ENCODE measurements at places on chromosomes 1 and 21.

- no peak for DNase-seq
Observed at GRCh38 chr1:14067036-14067435, 367.0 kb downstream of the PRDM2 start.

DNA sequence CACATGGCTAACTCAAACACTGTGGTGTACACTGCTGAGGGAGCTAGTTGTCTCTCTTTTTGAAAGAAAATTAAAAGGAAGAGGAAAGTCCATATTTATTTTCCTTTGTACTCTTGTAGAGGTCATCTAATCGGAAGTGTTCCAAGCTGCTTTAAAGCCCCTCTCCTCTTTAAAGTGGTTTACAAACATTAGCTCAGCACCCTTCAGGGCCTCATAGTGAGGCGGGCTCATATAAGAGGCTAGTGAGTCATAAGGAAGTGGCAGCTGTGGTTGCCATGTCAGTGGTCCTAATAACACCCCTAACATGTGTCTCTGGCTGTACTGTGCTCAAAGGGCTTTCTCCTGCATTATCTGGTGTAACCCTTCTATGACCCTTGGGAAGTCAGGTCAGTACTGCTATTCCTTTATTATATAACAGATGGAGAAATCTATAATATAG is 104.4 kb upstream of the SERBP1 start:
- no peak for DNase-seq

DNA sequence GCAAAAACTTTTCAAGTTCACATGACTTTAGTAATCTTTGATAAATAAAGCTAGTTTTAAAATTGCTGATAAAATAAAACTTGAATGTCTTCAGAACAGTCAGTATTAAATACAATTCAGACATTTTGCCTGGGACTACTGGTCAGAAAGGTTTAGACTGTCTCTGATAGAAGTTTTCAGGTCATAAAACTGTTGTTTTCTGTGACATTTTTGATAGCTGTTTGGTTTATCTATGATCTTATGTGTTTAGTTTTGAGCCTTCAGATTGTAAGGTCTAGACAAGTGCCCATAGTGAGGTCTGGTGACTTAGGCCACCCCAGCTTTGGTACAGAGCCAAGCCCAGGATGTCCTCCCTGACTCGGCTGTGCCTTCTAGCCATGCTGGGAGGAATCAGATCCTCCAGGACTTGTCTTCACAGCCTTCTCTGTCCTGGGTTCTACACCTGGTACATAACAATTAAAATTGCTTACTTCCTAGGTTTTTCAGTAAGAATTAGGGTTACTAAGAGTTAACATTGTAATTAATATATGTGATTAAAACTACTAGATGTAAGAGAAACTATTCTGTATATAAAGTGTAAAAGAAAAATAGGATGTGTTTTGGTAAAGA is 15.1 kb upstream of the DNAH14 start:
- no peak for DNase-seq

DNA sequence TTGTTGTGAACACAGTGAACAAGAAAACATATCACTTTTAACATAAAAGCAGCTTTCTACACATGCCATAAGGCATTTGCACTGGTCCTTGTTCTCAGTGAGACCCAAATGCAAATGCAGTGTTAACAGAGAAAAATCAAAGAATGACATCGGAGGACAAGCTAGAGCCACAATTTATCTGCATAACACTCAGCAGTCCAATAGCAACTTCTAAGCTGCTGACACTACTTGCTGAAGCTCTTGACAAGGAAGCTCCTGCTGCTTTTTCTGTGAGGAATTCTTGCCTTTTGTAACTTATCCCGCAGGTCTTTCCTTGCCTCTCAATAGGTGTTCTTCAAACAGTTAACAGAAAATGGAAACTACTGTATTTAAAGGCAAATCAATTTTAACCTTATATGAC is 34.7 kb downstream of the USH2A start:
- DNase-seq, result no peak

DNA sequence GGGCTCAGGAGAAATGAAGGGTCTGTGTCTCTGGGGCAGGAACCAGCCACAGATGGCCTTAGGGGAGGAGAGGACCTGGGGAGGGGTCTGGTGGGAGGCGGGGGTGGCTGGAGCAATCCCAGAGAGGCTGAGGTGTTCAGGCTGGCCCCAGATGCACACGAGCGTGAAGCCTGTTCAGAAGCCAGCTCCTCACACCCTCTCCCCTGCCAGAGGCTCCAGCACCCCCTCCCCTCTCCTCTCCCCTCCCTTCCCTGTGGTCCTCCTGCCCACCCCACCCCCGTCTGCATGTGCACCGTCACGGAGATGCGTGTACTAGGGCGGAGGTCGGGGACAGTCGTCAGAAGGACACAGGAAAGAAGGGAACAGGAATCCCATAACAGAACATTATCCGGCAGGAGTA is 115.0 kb upstream of the COL6A1 start:
- no peak for DNase-seq

- DNase-seq, result no peak
Observed at GRCh38 chr1:147238925-147239820, 3.3 kb upstream of the CHD1L start.

GRCh38 chr1:119556423-119556822 is 49.4 kb downstream of the HSD3B1 start:
- no peak for DNase-seq

DNA sequence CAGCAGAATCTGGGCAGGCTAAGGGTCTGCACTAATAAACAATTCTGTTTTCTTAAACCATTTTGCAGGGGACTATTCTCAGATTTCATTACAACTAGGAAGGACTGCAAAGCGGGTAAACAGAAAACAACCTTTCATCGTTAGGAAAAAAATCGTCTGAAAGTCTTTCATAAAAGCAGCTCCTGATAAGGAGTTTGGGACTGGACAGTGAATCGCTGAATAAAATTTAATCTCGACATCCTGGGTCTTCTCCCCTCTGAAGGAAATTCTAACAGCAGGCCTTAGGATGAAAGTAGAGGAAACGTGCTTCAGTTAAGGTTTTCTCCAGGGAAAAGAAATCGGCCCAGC is 471 bp upstream of the MTF2 start:
- DNase-seq, result no peak

- DNase-seq, result no peak
Observed at GRCh38 chr1:113684153-113684541, 75.1 kb downstream of the PHTF1 start.

- no peak for DNase-seq
Observed at GRCh38 chr1:43520100-43520778, 10.4 kb upstream of the PTPRF start.

DNA sequence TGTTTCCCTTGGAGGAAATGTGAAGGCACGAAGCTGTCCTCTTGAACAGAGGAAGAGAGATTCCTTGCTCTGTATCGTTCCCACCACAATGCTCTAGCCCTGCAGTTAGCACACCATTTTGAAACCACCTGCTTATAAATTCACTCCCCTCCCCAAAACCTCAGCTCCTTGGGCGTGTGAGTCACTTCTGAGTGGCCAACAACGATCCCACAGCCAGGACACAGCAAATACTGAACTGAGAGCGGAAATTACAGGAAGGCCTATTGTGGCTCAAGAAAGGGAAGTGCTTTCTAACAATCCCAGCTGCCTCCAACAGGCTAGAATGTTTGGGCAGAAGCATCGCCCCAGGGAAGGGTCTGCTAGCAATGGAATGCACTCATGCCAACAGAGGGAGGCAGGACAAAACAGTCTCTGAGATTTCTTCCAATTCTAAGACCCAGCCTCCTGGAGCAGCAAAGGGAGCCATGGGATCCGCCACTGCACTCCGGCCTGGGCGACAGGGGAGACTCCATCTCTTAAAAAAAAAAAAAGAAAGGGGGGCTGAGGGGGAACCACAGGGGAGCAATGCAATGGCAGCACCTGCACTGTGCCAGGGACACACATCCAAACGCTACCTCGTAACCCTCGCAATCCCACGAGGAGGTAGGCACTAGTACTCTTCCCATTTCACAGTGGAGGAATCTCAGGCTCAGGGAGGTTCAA is 1.9 kb downstream of the TMEM53 start:
- DNase-seq, result no peak

DNA sequence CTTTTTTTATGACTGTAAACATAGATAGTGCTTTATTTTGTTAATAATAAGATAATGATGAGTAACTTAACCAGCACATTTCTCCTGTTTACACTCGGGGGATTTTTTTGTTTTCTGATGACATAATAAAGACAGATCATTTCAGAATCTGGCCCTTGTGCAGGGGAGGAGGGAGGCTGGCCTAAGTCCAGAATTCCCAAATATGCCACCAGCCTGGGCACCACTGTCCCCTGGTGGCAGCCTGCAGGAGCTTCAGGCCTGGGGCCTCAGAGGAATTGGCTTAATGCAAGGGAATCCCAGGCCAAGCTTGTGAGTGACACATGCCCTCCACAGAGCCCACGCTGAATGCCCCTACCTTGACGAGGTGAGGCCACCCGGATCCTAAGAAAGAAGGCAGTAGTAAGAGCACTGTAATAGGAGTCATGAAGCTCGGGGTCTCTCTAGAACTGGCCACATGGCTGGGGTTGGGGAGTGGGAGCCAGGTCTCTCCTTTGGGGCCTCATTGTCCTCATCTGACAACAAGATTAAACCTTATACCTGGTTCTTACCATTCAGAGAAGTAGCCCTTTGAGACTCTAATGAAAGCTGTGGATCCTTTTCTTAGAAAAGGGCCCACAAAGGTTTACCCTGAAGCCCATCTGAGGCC is 24.1 kb downstream of the ETNK2 start:
- peak; percentile 77 for DNase-seq

DNA sequence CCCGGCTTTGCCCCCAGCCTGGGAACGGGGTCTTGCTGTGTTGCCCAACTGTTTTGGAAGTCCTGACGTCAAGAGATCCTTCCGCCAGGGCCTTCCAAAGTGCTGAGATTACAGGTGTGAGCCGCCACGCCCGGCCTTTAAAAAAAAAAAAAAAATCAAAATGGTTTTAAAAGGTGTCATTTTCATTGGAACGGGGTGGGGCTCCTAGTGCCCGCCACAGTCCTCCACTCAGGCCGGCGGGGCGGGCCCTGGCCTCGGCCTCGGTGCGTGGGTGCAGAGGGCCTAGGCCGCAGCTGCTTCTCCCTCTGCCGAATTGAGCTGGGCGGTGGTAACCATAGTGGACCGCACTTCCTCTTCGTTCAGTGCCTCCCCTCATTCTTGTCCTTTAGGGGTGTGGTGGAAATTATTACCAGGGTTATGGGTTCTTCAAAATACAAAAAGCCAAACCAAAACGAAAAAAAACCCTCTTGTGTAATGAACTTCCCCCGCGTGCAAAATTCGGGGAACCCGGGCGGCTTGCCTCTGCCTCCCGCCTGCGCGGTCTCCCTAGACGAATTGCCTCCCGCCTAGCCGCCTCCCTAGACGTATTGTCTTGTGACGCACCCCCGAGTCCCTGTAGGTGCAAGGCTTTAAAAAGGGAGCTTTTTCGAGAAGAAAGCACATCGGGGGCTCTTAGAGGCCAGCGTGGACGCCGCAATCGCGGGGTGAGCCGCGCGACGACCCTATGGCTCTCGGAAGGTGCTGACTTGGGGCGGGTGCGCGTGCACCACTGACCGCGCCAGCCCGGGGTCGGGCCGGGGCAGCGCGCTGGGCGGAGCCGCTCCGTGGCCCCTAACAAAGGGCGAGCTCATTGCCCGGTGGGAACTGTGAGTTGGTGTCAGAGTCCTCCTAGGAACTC is 10.5 kb upstream of the SPEN start:
- no peak for DNase-seq

GRCh38 chr1:45883658-45884057 is 80.2 kb downstream of the MAST2 start:
- no peak for DNase-seq

DNA sequence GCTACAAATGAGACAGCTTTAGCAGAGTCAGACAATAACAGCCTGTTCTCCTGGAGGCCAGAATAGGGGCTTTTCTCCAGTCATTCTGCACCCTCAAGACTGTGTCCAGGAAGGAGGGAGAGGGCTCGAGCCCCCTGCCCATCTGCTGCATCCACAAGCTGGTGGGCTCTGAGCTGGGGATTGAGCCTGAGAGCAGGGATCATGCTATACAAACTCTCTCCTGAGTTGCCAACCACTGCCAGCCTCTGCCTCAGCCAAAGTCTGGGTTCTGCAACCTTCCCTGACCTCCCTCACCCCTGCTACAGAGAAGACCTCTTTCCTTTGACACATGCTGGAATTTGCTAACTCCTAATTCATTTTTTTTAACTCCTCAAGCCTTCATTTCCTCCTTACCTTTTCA is 14.8 kb upstream of the PPM1J start:
- no peak for DNase-seq

GRCh38 chr1:244150071-244150470 is 99.0 kb downstream of the ZBTB18 start:
- no peak for DNase-seq

- DNase-seq, result no peak
Observed at GRCh38 chr1:169443923-169444322, 16.6 kb upstream of the CCDC181 start.

DNA sequence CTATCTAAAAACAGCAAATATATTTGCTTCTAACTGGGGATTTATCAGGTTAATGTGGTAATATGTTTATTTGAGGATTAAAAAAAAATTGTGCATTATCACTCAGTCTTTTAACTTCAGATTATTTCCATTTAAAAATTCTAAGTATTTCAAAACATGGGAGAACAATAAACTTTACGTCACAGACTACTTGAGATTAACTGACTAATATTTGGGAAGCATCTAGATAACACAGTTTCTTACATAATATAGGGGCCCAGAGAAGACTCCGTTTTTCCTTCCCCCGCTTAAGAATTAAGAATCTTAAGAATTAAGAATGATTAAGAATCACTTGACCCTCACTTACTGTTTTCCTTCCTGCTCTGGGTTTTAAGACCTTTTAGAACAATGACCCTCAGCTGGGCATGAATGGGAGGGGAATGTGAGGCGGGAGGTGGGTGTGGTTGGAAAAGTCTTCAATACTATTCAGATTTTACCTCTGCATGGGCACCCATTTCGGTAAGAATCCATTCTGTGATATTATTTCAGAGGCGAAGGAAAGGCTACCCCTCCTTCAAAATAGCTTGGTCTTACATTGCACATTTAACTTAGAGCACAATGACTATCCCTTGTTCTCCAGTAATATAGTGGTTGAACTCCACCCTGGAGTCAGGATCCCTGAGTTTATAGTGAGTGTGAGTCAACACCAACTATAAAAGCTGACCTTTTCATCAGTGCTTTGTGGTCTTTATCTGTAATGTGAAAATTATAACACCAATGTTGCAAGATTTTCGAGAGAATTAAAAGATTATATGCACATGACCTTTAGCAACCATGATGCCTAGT is 821.3 kb downstream of the USP25 start:
- DNase-seq, result no peak

GRCh38 chr1:54971317-54971791 is 9.1 kb upstream of the TMEM61 start:
- no peak for DNase-seq

DNA sequence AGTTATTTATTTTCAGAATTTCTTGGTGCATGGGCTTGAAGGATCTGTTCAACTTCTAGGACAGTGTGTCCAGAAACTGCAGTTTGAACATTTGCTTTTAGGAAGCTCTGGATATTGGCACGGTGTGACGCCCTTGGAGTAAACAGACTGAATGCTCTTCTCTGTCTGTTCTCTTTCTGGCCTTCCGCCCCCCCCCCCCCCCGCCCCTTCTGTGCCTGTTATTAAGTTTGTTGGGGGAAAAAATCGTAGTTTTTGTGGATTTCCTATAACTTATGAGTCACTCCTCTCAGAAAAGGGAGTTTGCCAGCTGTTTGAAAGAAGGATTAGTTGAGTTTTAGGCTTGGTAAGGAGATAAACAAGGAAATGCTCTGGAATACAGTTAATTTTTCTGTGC is 1.2 kb downstream of the KCTD3 start:
- DNase-seq, result no peak

All from NCI-H2171 (cell line).